Activated T-helper 2 cell treated with anti-CD3 and anti-CD28 coated beads, Interferon-gamma antibody, Interleukin-2, Interleukin-4, amounts not matched to agents 10 μg/mL and 5 μg/mL and 100 μg/mL, durations not matched to agents 14 hours and 24 hours and 36 hours (primary cell): ENCODE measurements at places on chromosomes 6 and 20. TPM values are rescaled to one million over a fixed set of nuclear protein-coding genes. Genes with fewer than 3 reads are reported as not detected.

- no peaks in the 10 kb centered on the region for H3K4me1 ChIP-seq
- no peaks in the 10 kb centered on the region for H3K36me3 ChIP-seq
- H3K27ac ChIP-seq = no peak overlapping the region
- H3K4me3 ChIP-seq = no peak overlapping the region
These were observed 14.5 kb upstream of the TRAF3IP2 start for GRCh38 chr6:111620169-111620568.

- peaks cover 12% of the 10 kb centered on the region for H3K4me1 ChIP-seq
- no peak overlapping the region for H3K4me3 ChIP-seq
- DNase-seq = no peak
- H3K36me3 ChIP-seq = peaks cover 3% of the 10 kb centered on the region
- H3K27me3 ChIP-seq = peaks cover 5% of the 10 kb centered on the region
- no peak overlapping the region for H3K27ac ChIP-seq
These were observed 42.1 kb downstream of the ANKRD6 start for GRCh38 chr6:89475101-89475500.

DNA sequence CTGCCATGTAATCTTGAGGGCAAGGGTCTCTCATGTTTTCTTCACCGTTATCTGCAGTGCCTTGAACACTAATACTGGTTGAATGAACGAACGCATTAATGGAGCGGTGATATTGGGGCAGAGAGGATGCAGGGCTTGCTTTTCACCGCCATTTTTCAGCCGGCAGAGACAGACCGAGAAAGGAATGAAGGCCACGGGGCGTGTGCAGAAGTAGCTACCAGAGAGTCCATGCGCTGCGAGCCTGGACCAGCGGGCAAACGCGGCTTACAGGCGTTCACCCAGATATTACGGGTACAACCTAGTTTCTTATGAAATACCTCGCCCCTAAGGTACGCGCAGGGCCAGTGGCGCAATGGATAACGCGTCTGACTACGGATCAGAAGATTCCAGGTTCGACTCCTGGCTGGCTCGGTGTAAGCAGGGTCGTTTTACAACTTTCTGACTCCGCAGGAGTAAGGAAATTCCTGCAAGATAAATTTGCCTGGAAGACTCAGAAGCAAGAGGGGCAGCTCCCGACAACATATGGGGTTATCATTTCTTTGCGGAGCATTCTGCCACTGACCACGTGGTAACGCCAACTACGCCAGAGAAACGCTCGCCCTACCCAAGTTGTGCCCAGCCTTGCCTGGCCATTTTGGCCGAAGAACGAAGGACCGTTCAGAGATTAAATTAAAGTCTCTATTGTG, 863 bp upstream of the HMGN4 start:
- H3K4me3 ChIP-seq = peak overlapping the region; percentile 90
- H3K27me3 ChIP-seq = no peaks in the 10 kb centered on the region
- peaks cover 44% of the 10 kb centered on the region for H3K4me1 ChIP-seq
- peak; percentile 86 for DNase-seq
- H3K27ac ChIP-seq = peak overlapping the region; percentile 96

GRCh38 chr6:155275808-155276480, 12.1 kb downstream of the CLDN20 start:
- H3K4me1 ChIP-seq = peaks cover 11% of the 10 kb centered on the region
- no peak overlapping the region for H3K4me3 ChIP-seq
- no peak for DNase-seq
- H3K27ac ChIP-seq = no peak overlapping the region

DNA sequence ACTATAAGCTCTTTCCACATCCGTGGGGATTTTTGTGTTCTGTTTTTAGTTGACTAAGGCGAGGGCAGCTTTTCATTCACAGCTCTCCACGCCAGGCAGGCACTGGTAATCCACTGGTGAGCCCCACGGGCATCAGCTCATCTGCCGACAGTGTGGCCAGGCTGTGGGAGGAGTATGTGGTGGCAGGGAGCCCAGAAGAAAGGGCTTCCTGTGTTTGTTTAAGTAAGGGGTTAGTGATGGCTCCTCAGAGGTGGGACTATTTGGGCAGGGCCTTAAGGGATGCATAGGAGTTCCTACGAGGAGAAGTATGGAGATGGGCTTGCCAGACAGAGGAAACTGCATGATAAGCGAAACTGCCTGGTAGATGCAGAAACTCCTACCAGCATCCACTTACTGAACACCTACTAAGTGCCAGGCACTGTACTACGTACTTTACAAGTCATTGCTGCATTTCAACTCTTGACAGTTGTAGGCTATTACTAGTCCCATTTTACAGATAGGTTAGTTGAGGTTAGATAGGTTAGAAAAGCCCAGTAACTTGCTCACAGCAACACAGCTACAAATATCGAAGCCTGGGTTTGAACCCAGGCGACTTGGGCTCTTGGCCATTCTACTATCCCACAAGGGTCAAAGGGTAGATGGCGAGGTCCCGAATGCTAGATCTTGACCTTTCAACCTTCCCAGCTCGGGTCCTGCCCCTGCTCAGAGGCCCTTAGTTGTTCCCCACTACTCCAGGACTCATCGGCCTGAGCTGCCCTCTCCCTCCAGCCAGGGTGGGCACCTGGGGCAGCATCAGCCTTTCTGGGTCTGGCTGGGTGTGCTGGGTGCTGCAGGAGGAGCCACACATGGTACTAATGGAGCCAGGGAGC, 55.1 kb downstream of the CEBPB start:
- no peak overlapping the region for H3K4me3 ChIP-seq
- no peak for DNase-seq

DNA sequence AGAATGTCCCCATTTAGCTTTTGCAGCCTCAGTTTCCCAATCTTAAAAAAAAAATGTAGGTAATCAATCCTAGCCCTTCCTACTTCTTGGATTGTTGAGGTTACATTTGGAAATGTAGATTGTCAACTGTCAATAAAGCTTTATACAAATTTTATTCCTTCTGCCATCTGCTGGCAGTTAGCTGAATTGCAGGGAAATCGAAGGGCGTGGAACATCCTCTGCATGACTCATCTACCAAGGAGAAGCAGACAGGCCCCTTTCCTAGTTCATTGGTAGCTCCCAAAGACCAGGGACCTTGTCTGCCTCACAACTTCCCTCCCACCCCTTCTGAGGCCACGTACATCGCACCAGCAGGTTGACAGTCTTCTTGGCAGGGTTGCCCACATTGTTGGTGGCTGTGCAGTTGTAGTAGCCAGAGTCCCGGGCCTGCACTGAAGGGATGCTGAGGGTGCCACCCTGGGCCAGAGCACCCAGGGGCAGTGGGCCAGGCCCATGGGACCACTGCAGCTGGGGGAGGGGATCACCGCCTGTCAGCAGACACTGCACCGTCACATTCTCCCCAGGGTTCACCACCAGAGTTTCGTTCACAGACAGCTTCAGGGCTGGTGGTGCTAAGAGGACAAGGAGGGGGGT, 43.6 kb downstream of the MDGA1 start:
- H3K27me3 ChIP-seq = peaks cover 23% of the 10 kb centered on the region
- H3K4me1 ChIP-seq = peaks cover 10% of the 10 kb centered on the region
- no peak overlapping the region for H3K27ac ChIP-seq
- no peak overlapping the region for H3K4me3 ChIP-seq
- peak; percentile 40 for DNase-seq
- H3K36me3 ChIP-seq = peaks cover 4% of the 10 kb centered on the region

ESR1 gene
- not detected in 2 replicates for total RNA-seq
